ENCODE measurements at places on chromosomes 4 and X. TPM values are rescaled to one million over a fixed set of nuclear protein-coding genes. Genes with fewer than 3 reads are reported as not detected.

ERAS gene
- not detected for total RNA-seq

DNA sequence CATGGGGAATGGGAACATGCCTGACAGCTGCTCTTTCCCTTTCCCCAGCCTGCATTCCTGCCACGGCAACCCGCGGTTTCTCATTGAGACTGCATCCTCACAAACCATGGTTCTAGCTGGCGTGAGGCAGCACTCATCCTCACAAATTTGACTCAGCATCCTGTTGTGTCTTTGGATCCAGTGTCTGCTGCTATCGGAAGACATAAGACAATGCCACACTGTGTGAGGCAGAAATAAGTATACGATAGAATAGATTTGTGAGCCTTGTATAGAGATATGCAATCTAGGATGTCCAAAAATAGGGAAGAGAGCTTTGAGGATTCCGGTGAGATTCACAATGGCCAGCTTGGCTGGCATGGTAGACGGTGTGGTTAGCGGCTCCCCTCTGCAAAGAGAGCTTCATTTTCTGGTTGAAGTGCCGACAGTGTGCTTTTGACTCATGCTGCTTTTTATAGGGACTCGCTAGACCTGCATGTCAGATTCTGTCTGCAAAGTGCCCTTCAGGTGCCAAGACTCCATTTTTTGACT is 161.3 kb upstream of the PSAPL1 start:
- peak; percentile 12 for DNase-seq

ADGRG2 gene
- total RNA-seq = 0.03 TPM

DNA sequence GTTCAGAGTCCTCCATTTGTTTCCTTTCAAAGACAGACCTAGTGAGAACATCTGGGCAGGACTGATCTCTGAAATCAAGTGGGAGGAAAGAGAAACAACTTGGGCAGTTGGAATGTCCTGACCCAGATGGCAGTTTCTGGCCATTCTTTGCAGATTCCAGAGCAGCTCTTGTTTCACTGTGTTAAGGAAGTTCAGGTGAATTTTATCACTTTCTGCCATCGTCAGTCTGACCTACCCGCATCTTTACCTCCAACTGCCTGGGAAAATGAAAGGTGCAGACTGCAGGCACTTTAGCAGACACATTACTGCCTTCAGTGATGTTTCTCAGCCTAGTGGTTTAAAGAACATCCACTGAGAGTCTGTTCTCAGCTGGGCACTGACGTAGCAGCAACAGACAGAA is 216.2 kb downstream of the CEP135 start:
- DNase-seq = no peak

FAM3A gene
- 23.7 TPM for total RNA-seq

DNA sequence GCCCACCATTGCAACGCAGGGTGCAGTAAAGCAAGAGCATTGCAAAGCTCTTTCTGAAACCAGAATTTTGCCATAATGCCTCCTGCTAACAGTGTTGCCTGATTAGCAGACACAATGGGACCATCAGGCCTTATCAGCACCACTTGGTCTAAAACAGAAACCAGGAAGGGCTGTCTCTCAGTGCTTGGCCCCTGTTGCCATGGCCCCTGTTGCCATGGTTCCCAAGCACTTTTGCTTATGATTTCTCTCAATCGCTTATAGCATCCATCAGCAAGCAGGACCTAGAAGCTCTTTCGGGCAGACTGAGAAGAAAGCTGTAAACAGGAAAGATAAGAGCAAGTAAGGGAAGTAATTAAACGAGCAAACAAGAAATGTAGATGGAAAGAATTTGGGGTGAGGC is 36.8 kb downstream of the RTL5 start:
- DNase-seq = no peak

DNA sequence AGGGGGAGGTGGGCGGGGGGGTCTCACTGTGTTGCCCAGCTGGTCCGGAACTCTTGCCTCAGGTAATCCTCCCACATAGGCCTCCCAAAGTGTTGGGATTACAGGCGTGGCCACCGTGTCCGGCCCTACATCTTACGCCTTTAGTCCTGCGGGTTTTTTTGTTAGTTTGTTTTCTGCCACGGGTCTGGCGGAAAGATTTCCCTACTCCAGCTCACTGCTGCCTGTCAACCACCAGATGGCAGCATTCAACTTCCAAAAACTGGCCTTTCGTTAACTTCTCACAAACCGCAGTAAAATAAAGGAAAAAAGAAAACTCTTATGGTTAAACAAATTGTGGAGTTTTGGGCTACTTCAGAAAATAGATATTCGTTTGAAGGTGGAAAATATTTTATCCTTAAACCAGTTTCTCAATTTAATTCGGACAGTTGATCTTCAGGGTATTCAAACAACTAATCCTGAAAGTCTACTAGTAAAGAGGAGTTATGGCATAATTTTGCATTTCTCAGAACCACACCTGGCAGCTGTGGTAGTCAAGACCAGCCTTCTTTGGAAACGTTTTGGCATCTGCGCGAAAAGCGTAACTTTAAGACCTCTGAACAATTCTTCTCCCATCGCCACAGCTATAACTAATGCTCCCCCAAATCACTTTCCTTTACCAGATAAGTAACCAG is 41.1 kb downstream of the LUZP4 start:
- DNase-seq = peak; percentile 20

DNA sequence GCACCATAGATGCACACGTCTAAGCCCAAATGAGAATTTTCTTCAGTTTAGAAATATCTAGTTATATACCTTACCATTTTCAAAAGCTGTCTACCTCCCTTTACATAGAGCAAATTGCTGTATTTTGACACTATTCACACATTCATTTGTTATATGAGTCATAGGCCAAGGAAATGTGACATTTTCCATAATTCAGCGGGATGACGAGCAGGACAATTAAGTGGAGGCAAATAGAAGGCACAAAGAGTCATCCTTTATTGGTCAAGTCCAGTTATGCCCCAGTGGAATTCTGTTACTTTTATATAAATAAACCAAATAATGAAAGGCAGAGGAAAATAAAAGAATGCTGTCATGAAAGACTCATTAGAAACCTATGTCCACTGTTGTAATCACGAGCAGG is 27.9 kb downstream of the FGF13 start:
- no peak for DNase-seq

- no peak for DNase-seq
These were observed 80.5 kb downstream of the TBC1D9 start for GRCh38 chr4:140675599-140676231.

GRCh38 chr4:123025398-123025797 is 103.0 kb upstream of the NUDT6 start:
- DNase-seq = no peak

IRS4 gene
- total RNA-seq = not detected

DNAAF6 gene
- total RNA-seq = not detected

DNA sequence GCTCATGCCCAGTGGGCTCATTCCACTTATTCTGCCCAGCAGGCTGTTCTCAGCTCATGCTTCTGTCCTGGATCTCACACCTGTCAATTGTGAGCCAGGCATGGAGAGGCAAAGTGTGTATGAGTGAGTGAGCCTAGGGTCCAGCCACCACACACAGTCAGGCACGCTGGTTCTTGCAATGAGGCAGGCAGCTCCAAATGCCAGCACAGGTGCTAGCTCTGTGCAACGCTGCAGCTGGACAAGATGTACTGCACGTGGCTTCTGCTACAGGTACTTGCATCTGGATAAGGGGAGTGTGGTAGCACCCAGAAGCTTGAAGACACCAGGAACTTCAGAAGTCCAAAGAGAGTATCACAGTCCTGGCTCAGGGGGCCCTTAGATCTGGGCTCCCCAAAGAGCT is 1249.4 kb upstream of the IGFBP7 start:
- no peak for DNase-seq

DNA sequence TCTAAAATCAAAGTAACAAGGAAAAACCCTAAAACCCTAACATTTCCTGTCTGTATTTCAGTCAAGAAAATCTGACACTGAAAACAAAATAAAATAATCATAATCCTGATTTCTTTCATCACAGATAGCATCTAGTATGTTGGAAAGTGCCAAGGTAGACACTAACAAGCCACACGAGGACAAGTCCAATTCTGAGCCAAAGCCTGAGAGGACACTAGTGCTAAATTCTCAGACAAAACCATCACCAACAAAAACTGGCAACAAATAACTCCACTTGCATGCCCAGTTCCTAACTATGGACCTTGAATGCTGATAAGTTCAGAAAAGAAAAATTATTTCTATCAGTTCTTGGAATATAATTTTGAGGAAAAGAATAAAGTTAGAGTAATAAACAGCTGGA is 113.7 kb downstream of the MANBA start:
- DNase-seq = no peak

IL1RAPL1 gene
- 0.48 TPM for total RNA-seq

PDZD4 gene
- 0.04 TPM for total RNA-seq

FREM3 gene
- not detected for total RNA-seq

BOD1L1 gene
- 29.2 TPM for total RNA-seq

Data from foreskin keratinocyte (primary cell).